ENCODE measurements at places on chromosomes 7 and 10.

DNA sequence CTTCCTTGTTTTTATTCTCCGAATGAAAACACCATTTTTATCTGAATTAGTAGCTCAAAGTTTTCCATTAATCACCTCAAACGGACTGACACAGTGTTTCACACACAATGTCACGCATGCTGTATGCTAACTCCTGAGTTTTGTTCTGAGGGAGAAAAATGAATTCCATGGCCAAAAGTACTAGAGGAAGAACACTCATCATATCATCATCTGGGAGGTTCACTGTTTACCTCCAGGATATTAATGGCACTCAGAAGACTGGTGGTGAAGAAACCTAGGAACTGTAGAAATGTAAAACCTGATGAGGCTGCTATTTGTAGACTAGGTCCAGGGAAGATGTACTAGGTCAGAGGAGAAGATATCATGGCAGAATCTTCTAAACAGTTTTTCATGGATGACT is 395.6 kb upstream of the ETV1 start:
- DNase-seq, result no peak

- DNase-seq, result no peak
Measured at GRCh38 chr7:150737265-150738055, at the start of gene GIMAP5. Gene GIMAP5, plus strand, starts transcription at chr7:150737418. Its CDS starts 3,467 bp downstream, at chr7:150740885.

DNA sequence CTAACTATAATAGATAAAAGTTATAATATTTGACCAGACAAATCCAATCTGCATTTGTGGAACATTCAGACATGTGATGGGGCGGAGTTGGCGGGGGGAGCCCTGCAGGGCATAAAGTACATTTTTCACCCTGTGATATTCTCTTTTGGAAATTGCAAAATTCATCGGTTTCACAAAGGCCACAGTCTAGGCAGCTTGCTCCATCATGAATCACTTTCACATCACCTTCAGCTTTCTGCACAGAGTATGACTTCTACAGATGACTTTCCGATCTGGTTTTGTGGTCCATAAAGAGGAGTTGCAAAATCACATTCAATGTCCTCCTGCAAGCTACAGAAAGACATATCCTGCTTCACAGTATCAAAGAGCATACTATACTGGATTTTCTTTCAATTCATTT is 51.4 kb upstream of the APBB1IP start:
- DNase-seq, result no peak

- DNase-seq, result no peak
Measured at GRCh38 chr7:37526623-37527022, 78.0 kb upstream of the ELMO1 start.

GRCh38 chr10:36759141-36759805 is 366.1 kb upstream of the ANKRD30A start:
- DNase-seq, result no peak

DNA sequence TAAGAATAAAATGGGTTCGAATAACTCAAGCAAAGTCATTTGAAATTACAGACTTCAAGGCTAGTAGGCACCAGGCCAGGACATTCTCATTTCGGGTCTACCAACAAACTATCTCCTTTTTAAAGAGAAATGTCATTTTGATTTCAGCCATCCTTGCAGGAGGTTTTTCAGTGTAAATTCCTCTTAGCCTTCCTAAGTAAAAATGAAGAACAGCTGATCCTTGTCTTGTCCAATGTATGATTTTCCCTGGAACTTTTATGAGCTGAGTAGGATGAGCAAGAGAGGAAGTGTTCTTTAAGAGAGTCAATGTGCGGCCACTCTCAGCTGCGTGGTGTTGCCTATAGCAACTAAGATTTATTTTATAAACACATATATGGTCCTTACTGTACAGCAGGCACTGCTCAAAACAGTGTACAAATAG is 110.1 kb downstream of the PLCE1 start:
- no peak for DNase-seq

GRCh38 chr10:100022403-100022802 is 12.7 kb upstream of the DNMBP start:
- peak; percentile 57 for DNase-seq

- no peak for DNase-seq
Measured at GRCh38 chr7:2043316-2044039, 189.3 kb downstream of the MAD1L1 start.

DNA sequence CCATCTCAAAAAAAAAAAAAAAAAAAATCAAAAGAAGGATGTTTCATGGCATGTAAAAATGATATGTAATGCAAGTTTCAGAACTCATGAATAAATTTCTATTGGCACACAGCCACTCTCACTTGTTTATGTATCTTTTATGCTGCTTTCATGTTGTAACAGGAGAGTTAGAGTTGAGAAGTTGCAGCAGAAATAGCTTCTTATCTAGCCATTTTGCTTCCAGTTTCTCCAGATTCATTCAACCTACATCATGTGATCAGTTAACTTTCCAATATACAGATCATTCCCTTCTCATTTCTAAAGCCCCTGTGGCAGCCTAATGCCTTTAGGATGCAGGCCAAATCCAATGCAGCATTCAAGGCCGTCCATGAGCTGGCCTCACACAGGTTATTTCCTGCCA is 30.4 kb downstream of the ZNF786 start:
- DNase-seq, result no peak

GRCh38 chr10:53808677-53809372 is 992.2 kb downstream of the PCDH15 start:
- DNase-seq, result no peak

GRCh38 chr10:69657430-69657829 is 27.4 kb downstream of the FAM241B start:
- no peak for DNase-seq

DNA sequence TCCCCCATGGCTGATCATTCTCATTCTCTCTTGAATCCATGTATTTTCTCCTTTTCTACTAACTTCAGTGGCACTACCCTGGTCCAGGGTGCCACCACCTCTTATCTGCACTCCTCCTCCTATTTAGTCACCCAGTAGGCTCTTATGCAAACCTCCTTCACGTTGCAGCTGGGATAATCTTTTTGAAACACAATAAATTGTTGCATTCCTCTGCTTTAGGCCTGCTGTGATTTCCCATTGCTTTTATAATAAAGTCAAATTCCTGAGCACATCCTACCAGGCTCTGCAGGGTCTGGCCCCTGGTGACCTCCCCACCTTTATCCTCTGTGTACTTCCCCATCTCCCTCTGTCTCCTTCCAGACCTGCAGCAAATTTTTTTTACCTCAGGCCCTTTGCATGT is 112.7 kb upstream of the KIAA1217 start:
- DNase-seq, result no peak

DNA sequence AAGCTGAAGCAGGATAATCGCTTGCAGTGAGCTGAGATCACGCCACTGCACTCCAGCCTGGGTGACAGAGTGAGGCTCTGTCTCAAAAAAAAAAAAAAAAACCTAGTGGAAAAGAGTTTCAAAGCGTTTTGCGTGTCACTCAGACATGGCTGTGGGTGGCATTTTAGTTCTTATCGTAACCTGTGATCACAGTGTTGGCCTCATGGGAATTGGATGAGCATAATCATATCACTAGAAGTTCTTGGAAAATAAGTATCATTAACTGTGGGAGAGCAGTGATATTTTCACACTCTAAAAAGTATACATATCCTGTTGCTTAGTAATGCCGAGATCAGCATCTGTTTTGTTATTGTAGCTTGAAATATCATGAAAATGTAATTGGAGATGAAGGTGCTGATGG is 92.6 kb downstream of the CREM start:
- no peak for DNase-seq

DNA sequence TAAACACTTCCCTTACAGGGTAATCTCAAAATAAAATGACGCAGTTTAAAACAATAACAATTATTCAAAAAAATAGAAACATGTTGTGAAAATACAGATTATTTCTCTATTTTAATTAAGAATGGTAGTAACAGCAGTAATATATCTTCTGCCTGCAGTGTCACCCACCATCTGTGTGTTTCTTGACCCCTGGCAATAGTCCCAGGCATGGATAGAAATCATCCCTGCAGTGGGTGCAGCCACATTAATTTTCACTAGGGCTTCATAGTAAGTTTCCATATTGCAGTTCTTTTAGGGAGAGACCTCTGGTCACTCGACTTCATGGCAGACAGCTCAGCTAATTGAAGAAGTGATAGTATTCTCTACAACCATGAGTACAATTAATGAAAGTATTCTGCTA is 470.1 kb upstream of the TEX47 start:
- DNase-seq, result no peak

DNA sequence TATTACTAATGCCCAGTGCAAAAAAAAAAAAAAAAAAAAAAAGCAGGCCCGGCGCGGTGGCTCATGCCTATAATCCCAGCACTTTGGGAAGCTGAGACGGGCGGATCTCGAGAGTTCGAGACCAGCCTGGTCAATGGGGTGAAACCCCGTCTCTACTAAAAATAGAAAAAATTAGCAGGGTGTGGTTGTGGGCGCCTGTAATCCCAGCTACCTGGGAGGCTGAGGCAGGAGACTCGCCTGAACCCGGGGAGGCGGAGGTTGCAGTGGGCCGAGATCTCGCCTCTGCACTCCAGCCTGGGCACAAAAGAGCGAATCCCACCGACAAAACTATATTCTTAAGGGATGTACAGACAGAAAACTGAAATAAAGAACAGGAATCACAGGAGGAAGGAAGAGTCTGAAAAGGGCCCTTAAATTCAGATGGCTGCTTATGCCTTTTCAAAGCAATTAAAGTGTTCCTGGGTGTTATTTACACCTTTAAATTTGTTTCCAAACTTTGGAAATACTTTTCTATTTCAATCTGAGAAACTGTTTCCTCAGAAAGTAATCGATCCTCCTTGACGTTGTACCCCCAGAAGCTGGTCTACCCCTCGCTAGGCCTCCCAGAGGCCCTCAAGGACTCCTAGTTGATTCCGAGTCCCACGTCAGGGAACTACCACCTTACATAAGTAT is 2.0 kb upstream of the KMT2E start:
- no peak for DNase-seq

GRCh38 chr7:105838627-105839231 is 37.7 kb downstream of the ATXN7L1 start:
- no peak for DNase-seq

DNA sequence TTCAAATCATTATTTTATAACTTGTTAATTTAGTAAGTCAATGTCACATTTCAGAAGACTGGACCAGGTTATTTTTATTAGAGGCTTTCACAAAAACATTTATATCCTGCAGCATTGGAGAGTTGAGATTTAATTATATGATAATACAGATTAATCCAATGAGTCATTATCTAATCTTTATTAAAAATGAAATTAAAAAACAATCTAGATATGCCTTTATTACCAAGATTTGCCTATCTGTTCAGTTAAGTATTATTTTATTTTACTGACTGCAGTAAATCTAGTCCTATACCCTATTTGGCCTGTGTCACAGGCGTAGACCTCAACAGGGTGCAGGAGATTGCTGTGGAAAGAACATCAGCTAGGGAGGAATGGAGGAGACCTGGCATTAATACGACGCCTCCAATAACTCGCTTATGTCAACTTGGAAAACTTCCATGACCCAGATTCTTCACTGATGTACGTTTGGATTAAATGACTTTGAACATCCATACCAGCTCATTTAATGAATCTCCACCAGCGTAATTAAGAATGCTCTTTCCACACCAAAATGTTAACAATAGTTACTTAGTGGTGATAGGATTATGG is 18.2 kb downstream of the PAXIP1 start:
- no peak for DNase-seq

- no peak for DNase-seq
Measured at GRCh38 chr10:516764-517163, 172.7 kb downstream of the DIP2C start.

GRCh38 chr10:44818041-44818649 is 93.0 kb upstream of the TMEM72 start:
- no peak for DNase-seq

GRCh38 chr10:58065529-58065815 is 202.2 kb downstream of the IPMK start:
- DNase-seq, result no peak

DNA sequence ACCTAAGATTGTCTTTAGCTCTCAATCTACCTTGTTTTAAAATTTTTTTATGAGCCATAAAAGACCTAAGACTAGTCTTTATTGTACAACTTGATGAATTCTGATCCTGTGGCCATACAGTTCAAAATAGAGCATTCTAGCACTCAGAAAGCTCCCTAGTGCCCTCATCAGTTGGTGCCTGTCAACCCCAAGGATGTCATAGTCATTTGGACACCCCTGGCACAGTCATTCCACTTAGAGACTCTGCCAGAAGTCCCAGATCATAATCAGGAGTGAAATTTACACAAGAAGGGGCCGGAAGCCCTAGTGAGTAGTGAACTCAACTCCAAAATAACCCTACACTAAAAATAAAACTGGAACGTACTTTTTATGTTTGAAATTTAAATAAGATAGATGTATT is 80.0 kb upstream of the INSIG1 start:
- DNase-seq, result no peak

DNA sequence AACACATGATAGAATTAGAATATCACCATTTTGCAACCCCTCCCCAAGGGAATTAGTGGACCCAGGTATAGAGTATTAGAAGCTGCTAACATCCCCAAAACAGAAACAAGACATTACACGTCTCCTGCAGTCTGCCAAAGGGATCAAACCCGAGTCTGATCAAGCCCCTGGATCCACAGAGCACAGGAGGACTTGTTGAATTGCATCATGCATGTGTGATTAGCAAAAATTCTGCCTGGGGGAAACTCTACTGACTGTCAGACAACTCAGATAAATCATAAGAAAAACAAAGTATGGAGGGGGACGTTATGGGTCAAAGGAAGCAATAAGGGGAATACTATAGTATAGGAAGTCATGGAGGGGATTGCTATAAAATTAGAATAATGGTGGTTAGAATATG is 116.8 kb upstream of the FGFR2 start:
- DNase-seq, result no peak

GRCh38 chr10:69787681-69788080 is 14.0 kb upstream of the COL13A1 start:
- no peak for DNase-seq
